ENCODE measurements at places on chromosomes 16 and 17.

DNA sequence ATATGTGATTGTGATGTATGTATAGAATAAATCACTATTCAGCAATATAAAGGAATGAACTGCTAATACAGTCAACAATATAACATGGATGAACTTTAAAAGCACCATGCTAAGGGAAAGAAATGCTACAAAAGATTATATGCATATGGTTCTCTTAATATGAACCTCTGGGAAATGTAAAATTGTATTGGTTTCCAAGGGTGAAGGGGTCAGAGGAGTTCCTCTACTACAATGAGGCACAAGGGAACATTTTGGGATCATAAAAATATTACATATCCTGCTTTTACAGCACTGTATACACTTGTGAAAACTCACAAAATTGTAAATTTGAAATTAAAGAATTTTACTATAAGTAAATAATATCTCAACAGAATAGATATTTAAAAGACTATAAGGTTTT is 111.4 kb downstream of the CA10 start:
- no peak for DNase-seq

GRCh38 chr17:77849239-77849638 is 109.3 kb upstream of the TNRC6C start:
- no peak for DNase-seq

GRCh38 chr17:28871056-28871579 is 16.3 kb downstream of the ERAL1 start:
- no peak for DNase-seq

- no peak for DNase-seq
Measured at GRCh38 chr16:81427219-81427618, 17.4 kb upstream of the CMIP start.

DNA sequence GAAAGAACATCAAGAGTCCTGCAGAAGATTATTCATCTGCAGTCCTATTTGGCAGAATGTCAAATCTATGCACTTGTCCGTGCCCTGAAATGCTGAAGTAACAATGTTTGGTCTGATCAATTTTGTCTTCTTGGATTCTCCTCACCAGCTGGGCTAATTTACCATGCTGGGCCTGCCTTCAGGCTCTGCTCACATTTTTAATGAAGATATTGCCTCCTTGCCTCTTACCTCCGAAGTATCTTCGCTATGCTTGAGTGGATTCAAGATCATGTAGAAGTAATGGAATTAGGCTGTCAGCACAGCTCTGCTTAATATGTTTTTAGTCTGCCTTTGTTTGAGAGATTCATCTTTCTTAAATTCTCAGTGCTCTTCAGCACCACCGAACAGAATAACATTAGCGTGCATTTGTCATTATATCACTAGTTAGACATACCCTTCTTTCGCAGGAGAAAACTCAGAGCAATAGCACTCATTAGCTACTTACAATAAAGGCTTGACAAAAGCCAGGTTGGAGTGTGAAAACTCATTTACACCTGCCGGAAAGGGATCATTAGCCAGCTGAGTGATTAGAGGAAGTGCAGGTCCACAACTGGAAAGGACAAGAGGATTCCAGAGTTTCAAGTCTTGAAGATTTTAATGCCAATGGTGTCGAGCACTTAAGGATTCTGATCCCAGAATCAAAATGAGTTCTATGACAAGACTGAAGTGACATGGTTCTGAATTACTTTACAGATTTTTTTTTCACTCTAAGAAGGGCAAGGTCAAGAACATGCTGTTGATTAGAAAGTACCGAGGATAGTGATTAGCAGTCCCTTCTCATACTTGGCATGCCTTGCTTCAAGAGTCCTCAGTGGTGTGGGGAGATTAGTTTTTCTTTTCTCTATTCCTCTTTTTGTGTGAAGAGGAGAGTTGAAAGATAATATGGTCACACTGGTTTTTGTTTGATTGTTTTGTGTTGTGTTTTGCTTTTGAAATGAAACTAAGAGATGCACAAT is 405.6 kb upstream of the TOM1L1 start:
- no peak for DNase-seq

- DNase-seq = no peak
Measured at GRCh38 chr16:51084074-51084928, 66.8 kb downstream of the SALL1 start.
